Thoracic aorta (tissue), 2 donors: ENCODE measurements at places on chromosomes 1 and 21. TPM values are rescaled to one million over a fixed set of nuclear protein-coding genes. Genes with fewer than 3 reads are reported as not detected.
A peak's percentile ranks its signal among the peaks of the same experiment; 100 is the strongest.

The MATN1 gene
- total RNA-seq, result 1.5 TPM

The KCNN3 gene
- total RNA-seq, result 1.8 TPM

The TMPRSS15 gene
- total RNA-seq, result not detected

The ADGRB2 gene
- total RNA-seq, result 1.5 TPM

The VTCN1 gene
- not detected for total RNA-seq

The ENO1 gene
- total RNA-seq, result 767 TPM

The ADAM30 gene
- not detected for total RNA-seq

The FDPS gene
- 68.2 TPM for total RNA-seq

The NBPF12 gene
- 12.2 TPM for total RNA-seq

GRCh38 chr21:37644636-37645035, 271.6 kb downstream of the KCNJ6 start:
- no peak overlapping the region for H3K4me3 ChIP-seq
- DNase-seq, result no peak
- H3K27ac ChIP-seq, result no peak overlapping the region
- no peaks in the 10 kb centered on the region for H3K27me3 ChIP-seq

GRCh38 chr1:68904477-68904876, 407.6 kb upstream of the DEPDC1 start:
- no peaks in the 10 kb centered on the region for H3K27me3 ChIP-seq
- no peaks in the 10 kb centered on the region for H3K4me1 ChIP-seq
- H3K27ac ChIP-seq, result no peak overlapping the region
- DNase-seq, result no peak
- no peaks in the 10 kb centered on the region for H3K36me3 ChIP-seq

DNA sequence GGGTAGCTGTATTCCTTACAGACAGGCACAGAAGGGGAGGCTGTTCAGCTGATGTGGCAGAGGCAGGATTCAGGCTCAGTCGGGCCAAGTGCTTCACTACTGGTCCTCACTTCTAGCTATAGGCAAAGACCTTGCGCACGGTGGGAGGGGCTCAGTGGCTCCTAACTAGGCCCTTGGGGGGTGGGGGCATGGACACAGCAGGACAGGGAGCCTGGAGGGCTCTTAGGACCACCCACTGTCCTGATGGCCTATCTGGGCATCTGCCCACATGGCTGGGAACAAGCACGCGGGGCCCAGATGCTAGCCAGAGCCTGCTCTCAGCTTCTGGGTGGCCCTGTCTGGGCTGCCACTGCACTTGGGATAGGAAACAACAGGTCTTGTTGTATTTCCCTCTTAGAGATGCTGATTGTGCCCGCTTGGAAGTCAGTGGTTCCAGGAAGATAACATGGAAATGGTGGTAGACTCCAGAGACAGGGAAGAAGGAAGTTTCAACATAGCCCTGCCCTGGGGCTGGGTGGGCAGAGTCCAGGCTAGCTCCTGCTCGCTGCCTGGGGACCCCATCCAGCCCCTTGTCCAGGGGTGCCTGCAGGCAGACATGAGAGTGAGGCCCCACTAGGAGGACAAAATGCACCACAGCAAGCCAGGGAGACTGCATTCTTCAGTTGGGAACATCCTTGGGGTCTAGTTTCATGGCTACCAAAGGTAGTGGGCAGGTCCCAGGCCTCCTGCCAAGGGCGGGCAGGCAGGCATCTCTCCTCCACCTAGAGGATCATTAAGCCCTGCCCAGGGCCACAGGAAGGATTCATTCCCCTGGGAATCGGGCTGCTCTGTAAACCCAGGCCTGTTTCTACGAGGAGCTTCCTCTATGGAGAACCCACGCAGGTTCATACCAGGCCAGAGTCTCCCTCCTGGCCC, 102.5 kb downstream of the BCAR3 start:
- H3K4me3 ChIP-seq, result no peak overlapping the region
- H3K27me3 ChIP-seq, result no peaks in the 10 kb centered on the region
- DNase-seq, result no peak
- H3K27ac ChIP-seq, result peak overlapping the region; percentile 61
- peaks cover 45% of the 10 kb centered on the region for H3K36me3 ChIP-seq
- H3K4me1 ChIP-seq, result peaks cover 10% of the 10 kb centered on the region

GRCh38 chr1:116769561-116769977, 15.3 kb downstream of the CD2 start:
- H3K4me3 ChIP-seq, result no peak overlapping the region
- H3K27me3 ChIP-seq, result no peaks in the 10 kb centered on the region
- H3K4me1 ChIP-seq, result no peaks in the 10 kb centered on the region
- H3K27ac ChIP-seq, result no peak overlapping the region

DNA sequence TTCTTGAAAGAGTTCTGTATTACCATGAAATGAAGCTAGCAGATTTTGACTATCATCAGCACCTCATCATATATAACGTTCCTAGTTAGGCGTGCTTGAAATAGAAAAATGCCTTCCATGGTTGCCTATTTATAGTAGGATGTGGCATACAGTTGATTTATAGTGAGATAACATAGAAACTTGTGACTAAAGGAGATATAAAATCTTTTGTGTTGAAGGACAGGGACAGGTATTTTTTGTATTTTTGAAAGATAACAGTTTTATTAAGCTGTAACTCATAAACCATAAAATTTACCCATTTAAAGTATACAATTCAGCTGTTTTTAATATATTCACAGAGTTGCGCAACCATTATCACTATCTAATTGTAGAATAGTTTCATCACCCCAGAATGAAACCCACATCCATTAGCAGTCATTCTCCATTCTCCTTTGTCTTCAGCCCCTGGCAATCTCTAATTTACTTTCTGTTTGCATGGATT, 19.3 kb downstream of the SPEN start:
- no peak overlapping the region for H3K4me3 ChIP-seq
- H3K27ac ChIP-seq, result peak overlapping the region; percentile 2
- H3K27me3 ChIP-seq, result no peaks in the 10 kb centered on the region
- no peaks in the 10 kb centered on the region for H3K36me3 ChIP-seq

- no peaks in the 10 kb centered on the region for H3K4me1 ChIP-seq
- no peak for DNase-seq
Measured at GRCh38 chr1:44543064-44543744, 131.1 kb downstream of the TMEM53 start.

DNA sequence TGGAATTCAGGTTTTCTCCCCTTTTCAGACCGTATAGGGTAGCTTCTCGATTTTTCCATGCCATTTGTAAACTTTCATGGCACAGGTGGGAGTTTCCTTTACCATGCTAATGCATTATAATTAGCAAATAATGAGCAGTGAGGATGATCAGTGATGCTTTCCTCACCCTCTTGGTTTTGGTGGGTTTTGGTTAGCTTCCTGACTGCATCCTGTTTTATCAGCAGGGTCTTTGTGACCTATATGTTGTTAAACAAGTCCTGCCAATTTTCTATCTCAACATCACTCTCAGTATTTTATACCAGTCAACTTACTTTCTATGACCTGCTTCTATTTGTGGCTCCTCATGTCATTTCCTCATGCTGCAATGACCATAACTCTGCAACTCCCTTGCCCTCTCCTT, 1345.1 kb downstream of the NCAM2 start:
- no peak overlapping the region for H3K4me3 ChIP-seq
- H3K27me3 ChIP-seq, result no peaks in the 10 kb centered on the region
- no peaks in the 10 kb centered on the region for H3K4me1 ChIP-seq

DNA sequence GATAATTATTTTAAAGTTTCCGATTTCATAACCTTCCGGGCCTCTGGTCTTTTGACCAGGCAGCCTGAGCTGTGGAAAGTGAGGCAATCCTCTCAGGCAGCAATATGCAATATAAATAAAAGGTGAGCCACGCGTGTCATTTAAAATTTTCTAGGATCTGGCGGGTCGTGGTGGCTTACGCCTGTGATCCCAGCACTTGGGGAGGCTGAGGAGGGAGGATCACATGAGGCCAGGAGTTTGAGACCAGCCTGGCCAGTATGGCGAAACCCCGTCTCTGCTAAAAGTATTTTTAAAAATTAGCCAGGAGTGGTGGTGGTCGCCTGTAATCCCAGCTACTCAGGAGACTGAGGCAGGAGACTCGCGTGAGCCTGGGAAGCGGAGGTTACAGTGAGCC, 546 bp upstream of the ZNF695 start:
- H3K4me3 ChIP-seq, result peak overlapping the region; percentile 68
- no peak overlapping the region for H3K27ac ChIP-seq
- H3K36me3 ChIP-seq, result no peaks in the 10 kb centered on the region
- no peaks in the 10 kb centered on the region for H3K4me1 ChIP-seq
- no peaks in the 10 kb centered on the region for H3K27me3 ChIP-seq

- no peak for DNase-seq
- H3K27me3 ChIP-seq, result no peaks in the 10 kb centered on the region
- H3K4me3 ChIP-seq, result peak overlapping the region; percentile 99
- no peaks in the 10 kb centered on the region for H3K36me3 ChIP-seq
Measured at GRCh38 chr1:3899754-3900149, 320 bp downstream of the C1orf174 start.

DNA sequence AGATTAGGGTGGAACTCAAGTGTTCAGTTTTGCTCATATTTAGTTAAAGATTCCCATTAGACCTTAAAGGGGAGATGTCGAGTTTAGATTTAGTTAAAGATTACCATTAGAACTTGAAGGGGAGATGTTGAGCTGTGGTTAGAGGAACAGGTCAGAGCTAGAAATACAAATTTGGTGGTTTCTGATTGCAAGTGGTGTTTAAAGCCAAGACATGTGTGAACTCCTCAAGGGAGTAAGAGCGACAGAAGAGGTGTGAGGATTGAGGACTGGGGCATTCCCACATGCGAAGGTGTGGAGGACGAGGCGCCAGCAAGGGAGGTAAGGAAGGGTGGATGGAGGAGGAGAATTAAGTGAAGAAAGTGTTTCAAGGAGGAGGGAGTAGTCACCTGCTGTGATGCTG, 168.6 kb downstream of the IER5 start:
- H3K27me3 ChIP-seq, result no peaks in the 10 kb centered on the region
- H3K27ac ChIP-seq, result no peak overlapping the region
- H3K4me3 ChIP-seq, result no peak overlapping the region

GRCh38 chr1:101069158-101069557, 43.6 kb upstream of the DPH5 start:
- H3K27me3 ChIP-seq, result no peaks in the 10 kb centered on the region
- no peak overlapping the region for H3K27ac ChIP-seq
- no peak for DNase-seq
- H3K4me1 ChIP-seq, result no peaks in the 10 kb centered on the region
- no peak overlapping the region for H3K4me3 ChIP-seq

DNA sequence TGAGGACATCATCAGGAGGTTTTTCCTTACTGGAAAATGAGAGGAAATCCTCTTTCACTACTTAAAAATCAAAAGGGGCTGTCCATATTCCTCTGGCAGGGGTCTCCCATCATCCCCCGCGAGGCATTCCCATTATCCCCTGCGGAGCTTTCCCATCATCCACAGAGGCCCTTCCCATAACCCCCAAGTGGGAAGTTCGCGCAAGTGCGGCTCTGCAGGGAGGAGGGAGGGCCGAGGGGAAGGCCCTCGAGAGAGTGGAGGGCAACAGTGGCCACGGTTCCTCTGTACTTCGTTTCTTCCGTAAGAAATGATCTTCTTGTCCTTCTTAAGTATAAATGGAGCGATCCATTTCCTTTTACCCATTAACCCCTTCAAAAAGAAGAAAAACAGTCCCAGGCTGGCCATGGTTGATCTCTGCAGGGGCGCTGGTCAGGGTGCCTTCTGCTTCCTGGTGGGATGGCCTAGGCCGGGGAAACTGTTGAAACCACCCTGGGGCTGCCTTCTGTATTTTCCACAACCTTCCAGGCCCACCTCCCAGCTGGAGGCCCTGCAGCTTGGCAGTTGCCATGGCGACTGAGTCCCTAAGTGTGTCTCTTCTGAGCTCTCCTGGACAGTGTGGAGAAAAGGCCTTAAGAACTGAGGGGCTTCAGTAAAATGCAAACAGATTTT, 3.6 kb upstream of the RSPH1 start:
- DNase-seq, result no peak
- no peak overlapping the region for H3K4me3 ChIP-seq
- H3K27me3 ChIP-seq, result no peaks in the 10 kb centered on the region
- no peak overlapping the region for H3K27ac ChIP-seq

DNA sequence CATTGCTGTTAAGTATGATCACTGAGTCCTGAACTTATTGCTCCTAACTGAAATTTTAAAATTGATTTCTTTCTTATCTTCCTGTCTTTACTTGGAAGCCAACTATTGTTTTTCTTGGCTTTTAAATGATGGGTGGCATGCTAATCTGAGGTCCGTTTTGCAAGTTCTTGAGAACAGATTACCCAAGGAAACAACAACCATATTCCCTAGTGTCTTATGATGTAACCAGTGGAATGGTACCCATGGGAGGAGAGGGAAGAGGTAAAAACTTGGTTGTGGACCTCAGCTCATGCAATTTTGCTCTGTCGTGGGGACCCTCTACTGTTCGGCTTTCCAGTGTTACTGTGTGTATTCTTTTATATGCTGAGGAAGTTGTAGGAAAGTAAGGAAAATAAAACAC, 454.8 kb upstream of the ADAMTS5 start:
- H3K4me1 ChIP-seq, result peaks cover 18% of the 10 kb centered on the region
- no peak for DNase-seq
- H3K4me3 ChIP-seq, result no peak overlapping the region
- H3K36me3 ChIP-seq, result no peaks in the 10 kb centered on the region

DNA sequence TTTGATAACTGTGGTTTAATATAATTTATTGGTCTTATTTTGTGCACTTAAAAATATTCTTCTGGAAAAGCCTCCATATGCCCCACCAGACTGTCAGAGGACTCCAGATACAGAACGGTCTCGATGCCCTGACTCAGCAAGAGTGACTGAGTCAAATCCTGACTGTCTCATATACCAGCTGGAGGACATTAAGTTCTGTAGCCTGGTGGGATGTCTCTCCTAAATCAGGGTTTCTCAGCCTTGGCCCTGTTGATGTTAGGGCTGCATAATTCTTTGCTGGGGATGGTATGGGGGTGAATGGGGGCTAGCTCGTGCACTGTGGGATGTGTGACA, 67.7 kb upstream of the TLR5 start:
- H3K36me3 ChIP-seq, result no peaks in the 10 kb centered on the region
- no peaks in the 10 kb centered on the region for H3K4me1 ChIP-seq
- DNase-seq, result no peak
- no peaks in the 10 kb centered on the region for H3K27me3 ChIP-seq
- no peak overlapping the region for H3K27ac ChIP-seq
- H3K4me3 ChIP-seq, result no peak overlapping the region

DNA sequence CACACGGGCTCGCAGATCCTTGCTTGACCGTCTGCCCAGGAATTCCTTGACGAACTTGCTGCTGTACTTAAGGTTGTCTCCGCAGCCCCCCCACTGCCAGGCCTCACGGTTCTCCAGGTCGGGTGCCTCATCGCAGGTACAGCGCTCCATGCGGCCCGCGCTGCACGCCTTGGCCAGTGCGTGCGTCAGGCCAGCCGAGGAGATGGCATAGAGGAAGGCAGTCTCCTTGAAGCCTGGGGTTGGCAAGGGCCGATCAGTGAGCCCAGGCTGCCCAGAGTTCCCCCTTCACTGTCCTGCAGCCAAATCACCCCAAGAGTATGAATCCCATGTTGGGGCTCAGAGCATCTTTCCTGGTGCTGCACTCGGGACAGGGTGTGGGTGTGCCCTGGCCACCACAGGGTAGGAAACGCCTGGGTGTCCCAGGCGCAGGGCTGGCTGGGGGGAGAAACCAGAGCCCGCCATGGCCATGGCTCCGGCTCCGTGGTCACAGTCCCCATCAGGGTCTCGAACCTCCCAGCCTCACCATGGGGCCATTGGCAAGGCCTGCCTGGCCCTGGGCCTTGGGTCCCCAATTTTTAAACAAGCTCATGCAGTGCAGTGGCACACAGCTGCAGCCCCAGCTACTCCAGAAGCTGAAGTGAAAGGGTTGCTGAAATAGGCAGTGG, 23.4 kb downstream of the WNT9A start:
- no peak for DNase-seq
- no peaks in the 10 kb centered on the region for H3K27me3 ChIP-seq
- no peak overlapping the region for H3K27ac ChIP-seq
- H3K4me1 ChIP-seq, result no peaks in the 10 kb centered on the region
- no peaks in the 10 kb centered on the region for H3K36me3 ChIP-seq
